ENCODE measurements at places on chromosomes 12 and 14. TPM values are rescaled to one million over a fixed set of nuclear protein-coding genes. Genes with fewer than 3 reads are reported as not detected.

The COX6A1 gene
- total RNA-seq, result 492 TPM

- no peak overlapping the region for H3K4me3 ChIP-seq
- H3K4me1 ChIP-seq, result no peaks in the 10 kb centered on the region
- DNase-seq, result no peak
- H3K27ac ChIP-seq, result no peak overlapping the region
Measured at GRCh38 chr14:53391631-53392285, 238.6 kb upstream of the DDHD1 start.

DNA sequence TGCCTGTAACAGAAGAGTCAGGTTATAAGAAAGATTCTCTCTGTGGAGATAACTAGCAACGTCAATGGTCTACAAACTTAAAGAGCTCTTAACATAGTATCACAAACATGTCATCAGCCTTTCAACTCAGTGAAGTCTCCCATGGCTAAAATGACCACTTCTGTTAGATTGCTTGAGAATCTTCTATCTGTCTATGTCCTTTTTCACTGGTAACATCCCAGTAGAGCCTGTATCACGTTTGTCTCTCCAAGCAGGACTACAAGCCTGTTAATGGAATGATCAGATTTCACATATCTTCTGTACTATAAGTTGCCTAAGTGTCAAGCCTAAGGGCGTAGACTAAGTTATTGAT, 50.7 kb downstream of the SLC2A13 start:
- no peak for DNase-seq
- H3K4me3 ChIP-seq, result no peak overlapping the region
- no peaks in the 10 kb centered on the region for H3K27me3 ChIP-seq
- H3K27ac ChIP-seq, result no peak overlapping the region
- no peaks in the 10 kb centered on the region for H3K4me1 ChIP-seq
- H3K36me3 ChIP-seq, result no peaks in the 10 kb centered on the region

- DNase-seq, result no peak
- no peaks in the 10 kb centered on the region for H3K4me1 ChIP-seq
- no peaks in the 10 kb centered on the region for H3K36me3 ChIP-seq
- no peaks in the 10 kb centered on the region for H3K27me3 ChIP-seq
Measured at GRCh38 chr12:4819654-4820053, 90.1 kb upstream of the KCNA1 start.

DNA sequence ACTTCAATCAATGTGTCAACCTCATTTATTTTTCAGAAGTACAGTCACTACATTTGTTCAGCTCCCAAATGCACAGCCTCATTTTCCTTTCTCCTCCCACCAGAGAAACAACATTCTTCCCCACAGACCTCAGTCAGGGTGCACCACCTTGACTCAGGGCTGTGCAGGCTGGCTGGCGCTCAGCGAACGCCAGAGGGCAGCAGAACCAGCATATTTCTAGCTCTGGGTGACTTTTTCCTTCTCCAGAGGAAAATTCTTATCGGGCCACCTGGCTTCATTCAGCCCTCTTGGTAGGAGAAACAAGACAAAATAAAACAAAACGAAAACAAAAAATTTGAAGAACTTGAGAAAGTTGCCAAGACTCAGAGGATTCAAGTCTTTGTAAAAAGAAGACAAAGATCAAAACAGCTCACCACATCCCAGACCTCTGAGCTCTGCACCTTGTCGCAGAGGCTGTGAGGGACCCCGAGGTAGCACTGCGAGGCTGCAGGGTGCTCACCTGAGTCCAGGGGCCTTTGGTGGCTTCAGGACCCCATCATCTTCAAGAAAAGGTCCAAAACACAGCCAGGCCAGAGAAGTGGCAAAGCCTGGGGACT, 33.7 kb downstream of the PAH start:
- no peak overlapping the region for H3K4me3 ChIP-seq
- no peaks in the 10 kb centered on the region for H3K27me3 ChIP-seq
- no peaks in the 10 kb centered on the region for H3K36me3 ChIP-seq
- H3K27ac ChIP-seq, result no peak overlapping the region
- H3K4me1 ChIP-seq, result no peaks in the 10 kb centered on the region
- DNase-seq, result peak; percentile 62

GRCh38 chr14:92473969-92474535, 39.5 kb upstream of the RIN3 start:
- peak overlapping the region; percentile 6 for H3K27ac ChIP-seq
- no peaks in the 10 kb centered on the region for H3K27me3 ChIP-seq
- DNase-seq, result no peak
- peaks cover 40% of the 10 kb centered on the region for H3K4me1 ChIP-seq

DNA sequence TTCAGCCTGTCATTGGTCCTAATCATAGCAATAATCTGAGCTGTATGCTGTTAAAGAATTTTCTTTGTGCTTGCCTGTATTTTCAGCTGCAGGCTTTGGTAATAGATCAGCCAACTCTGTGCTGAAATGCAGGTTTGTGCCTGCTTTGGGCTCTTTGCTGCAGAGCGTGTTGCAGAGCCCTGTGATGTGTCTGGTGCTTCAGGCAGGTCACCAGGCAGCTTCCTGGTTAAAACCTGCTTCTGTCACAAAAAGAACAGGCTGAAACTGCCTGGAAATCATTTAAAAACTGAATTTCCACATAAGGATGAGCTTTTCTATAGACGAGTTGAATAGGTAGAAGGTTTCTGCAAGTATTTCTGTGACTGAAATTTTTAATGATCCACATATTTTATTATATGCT, 3.1 kb downstream of the DIP2B start:
- no peaks in the 10 kb centered on the region for H3K36me3 ChIP-seq
- H3K27me3 ChIP-seq, result no peaks in the 10 kb centered on the region
- H3K27ac ChIP-seq, result no peak overlapping the region
- peaks cover 37% of the 10 kb centered on the region for H3K4me1 ChIP-seq
- H3K4me3 ChIP-seq, result no peak overlapping the region

- no peak for DNase-seq
- no peaks in the 10 kb centered on the region for H3K4me1 ChIP-seq
- no peak overlapping the region for H3K27ac ChIP-seq
- no peaks in the 10 kb centered on the region for H3K27me3 ChIP-seq
- H3K4me3 ChIP-seq, result no peak overlapping the region
Measured at GRCh38 chr12:65082406-65082805, 38.7 kb downstream of the WIF1 start.

- H3K4me1 ChIP-seq, result peaks cover 39% of the 10 kb centered on the region
- no peak overlapping the region for H3K4me3 ChIP-seq
- no peak for DNase-seq
- H3K36me3 ChIP-seq, result no peaks in the 10 kb centered on the region
Measured at GRCh38 chr12:111822886-111823285, 19.1 kb upstream of the MAPKAPK5 start.

DNA sequence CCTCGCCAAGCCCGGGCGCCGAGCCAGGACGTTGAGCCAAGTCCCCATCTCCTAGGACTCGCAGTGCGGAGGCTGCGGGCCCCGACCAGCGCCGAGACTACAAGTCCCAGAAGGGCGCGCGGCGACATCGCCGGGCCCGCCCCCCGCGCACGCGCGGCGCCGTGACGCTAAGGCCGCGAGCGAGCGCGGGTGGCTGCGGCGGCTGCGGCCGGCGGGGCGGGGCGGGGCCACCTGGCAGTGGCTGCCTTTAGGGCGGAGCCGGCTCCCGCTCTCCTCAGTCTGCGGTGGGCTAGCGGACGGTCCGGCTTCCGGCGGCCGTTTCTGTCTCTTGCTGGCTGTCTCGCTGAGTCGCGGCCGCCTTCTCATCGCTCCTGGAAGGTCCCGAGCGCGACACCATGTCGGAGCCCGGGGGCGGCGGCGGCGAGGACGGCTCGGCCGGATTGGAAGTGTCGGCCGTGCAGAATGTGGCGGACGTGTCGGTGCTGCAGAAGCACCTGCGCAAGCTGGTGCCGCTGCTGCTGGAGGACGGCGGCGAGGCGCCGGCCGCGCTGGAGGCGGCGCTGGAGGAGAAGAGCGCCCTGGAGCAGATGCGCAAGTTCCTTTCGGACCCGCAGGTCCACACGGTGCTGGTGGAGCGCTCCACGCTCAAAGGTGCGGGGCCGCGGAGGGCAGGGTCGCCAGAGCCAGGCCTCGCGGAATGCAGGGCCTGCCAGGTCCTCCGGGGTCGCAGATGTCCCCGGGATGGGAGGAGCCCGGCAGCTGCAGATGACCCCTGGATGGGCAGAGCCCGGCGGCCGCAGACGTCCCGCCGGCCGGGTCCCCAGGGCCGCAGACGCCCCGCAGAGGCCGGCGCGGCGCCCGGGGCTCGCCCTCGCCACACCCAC, at the start of gene DYNC1H1:
Gene DYNC1H1, plus strand, starts transcription at position 277 of the 884 bp plus-strand sequence. Its CDS starts 119 bp downstream, at position 396.
- peaks cover 21% of the 10 kb centered on the region for H3K4me1 ChIP-seq
- peak; percentile 93 for DNase-seq
- H3K36me3 ChIP-seq, result no peaks in the 10 kb centered on the region

DNA sequence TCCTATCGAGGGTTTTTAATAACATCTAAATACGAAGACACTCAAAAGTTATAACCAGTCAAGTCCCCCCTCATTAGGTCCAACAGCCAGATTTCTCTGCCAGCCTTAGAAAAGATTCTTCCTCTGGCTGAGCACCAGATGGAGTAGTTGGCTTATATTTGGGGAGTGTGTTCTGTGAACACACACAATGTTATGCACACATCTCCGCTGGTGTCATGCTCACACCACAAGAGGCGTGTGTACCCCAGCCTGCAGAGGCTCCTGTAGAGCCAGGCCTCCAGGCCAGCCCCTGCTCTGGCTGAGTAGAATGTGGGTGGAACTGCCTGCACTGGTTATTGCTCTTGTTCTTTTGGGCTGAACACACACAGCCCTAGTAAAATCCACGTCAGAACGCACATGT, 64.0 kb downstream of the PIWIL1 start:
- no peaks in the 10 kb centered on the region for H3K27me3 ChIP-seq
- no peaks in the 10 kb centered on the region for H3K36me3 ChIP-seq
- no peak for DNase-seq
- no peak overlapping the region for H3K4me3 ChIP-seq
- no peak overlapping the region for H3K27ac ChIP-seq

GRCh38 chr12:106566771-106567170, 16.0 kb upstream of the RFX4 start:
- no peaks in the 10 kb centered on the region for H3K36me3 ChIP-seq
- no peak overlapping the region for H3K4me3 ChIP-seq
- H3K27ac ChIP-seq, result no peak overlapping the region
- H3K27me3 ChIP-seq, result no peaks in the 10 kb centered on the region
- no peak for DNase-seq
- H3K4me1 ChIP-seq, result no peaks in the 10 kb centered on the region

- no peaks in the 10 kb centered on the region for H3K36me3 ChIP-seq
- no peak overlapping the region for H3K4me3 ChIP-seq
- DNase-seq, result no peak
- H3K27me3 ChIP-seq, result no peaks in the 10 kb centered on the region
- no peaks in the 10 kb centered on the region for H3K4me1 ChIP-seq
Measured at GRCh38 chr14:58479975-58480374, 52.5 kb downstream of the KIAA0586 start.

DNA sequence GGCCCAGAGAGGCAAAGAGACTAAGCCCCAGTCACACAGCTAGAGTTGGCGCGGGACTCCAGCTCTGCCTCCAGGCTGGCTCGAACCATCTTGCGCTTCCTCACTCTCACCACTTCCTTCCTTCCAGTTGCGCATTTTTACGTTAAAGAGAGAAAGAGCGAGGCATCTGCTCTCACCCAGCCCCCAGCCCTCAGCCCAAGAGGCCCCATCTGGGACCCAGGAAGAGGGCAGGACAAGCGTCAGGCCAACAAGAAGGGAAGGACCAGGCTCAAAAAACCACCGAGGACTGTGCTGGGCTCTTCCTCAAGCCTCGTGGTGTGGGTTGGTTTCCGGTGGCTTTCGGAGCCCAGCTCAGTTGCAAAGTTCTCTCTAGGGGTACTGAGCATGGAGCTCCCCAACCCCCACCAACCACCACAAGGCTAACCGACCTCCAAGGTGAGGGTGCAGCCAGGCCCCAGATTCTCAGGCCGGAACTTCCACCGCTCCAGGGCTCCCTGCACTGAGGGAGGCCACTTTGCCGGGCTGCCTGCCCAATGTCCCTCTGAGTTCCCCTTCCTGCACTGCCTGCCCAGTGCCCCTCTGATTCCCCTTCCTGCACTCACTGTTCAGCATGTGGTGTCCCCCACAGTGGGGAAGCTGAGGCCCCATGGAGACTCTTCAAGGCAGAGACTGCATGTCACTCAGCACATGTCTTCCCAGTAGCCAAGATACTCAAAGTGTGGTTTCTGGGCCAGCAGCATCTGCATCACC, 35.9 kb downstream of the TESC start:
- H3K27ac ChIP-seq, result no peak overlapping the region
- H3K4me3 ChIP-seq, result no peak overlapping the region
- H3K27me3 ChIP-seq, result no peaks in the 10 kb centered on the region
- no peak for DNase-seq
- H3K36me3 ChIP-seq, result no peaks in the 10 kb centered on the region
- no peaks in the 10 kb centered on the region for H3K4me1 ChIP-seq

DNA sequence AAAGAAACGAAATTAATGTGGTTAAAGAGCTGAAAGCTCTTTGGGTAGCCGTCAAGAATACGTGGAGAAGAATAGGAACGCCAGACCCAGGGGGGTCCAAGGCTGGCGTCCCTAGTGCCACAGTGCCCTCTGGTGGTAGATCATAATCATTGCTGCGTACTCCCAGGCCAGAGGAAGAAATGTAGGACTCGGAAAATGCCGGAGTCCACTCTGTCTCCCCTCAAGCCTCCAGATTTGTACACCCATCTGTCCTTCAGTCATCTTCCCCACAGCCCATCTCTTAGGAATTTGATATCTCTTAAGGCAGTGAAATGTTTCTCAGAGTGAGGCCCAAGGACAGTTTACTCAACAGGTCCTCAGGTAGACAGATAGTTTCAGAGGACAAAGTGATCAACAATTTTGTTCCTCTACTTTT, 25.4 kb upstream of the PLEKHG6 start:
- peak; percentile 87 for DNase-seq
- H3K27me3 ChIP-seq, result no peaks in the 10 kb centered on the region
- H3K4me1 ChIP-seq, result peaks cover 10% of the 10 kb centered on the region
- no peaks in the 10 kb centered on the region for H3K36me3 ChIP-seq
